Progenitor cell of endocrine pancreas (in vitro differentiated cells): ENCODE measurements at places on chromosomes 6 and 20.

DNA sequence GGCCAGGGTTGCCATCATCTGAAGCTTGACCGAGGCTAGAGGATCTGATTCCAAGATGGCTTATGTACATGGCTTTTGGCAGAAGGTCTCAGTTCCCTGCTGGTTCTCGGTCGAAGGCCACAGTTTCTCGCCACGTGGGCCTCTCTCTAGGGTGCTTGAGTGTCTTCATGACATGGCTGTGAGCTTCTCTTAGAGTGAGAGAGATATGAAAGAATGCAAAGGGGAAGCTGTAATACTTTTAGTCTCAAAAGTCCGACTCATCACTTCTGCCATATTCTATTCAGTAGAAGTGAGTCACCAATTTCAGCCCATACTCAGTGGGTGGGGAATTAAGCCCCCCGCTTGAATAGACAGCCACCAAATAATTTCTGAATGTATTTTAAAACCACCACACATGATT, 94.2 kb downstream of the UTRN start:
- DNase-seq, result no peak
- peaks cover 26% of the 10 kb centered on the region for H3K4me1 ChIP-seq
- no peak overlapping the region for H3K4me3 ChIP-seq
- no peak overlapping the region for H3K27ac ChIP-seq
- no peaks in the 10 kb centered on the region for H3K27me3 ChIP-seq

DNA sequence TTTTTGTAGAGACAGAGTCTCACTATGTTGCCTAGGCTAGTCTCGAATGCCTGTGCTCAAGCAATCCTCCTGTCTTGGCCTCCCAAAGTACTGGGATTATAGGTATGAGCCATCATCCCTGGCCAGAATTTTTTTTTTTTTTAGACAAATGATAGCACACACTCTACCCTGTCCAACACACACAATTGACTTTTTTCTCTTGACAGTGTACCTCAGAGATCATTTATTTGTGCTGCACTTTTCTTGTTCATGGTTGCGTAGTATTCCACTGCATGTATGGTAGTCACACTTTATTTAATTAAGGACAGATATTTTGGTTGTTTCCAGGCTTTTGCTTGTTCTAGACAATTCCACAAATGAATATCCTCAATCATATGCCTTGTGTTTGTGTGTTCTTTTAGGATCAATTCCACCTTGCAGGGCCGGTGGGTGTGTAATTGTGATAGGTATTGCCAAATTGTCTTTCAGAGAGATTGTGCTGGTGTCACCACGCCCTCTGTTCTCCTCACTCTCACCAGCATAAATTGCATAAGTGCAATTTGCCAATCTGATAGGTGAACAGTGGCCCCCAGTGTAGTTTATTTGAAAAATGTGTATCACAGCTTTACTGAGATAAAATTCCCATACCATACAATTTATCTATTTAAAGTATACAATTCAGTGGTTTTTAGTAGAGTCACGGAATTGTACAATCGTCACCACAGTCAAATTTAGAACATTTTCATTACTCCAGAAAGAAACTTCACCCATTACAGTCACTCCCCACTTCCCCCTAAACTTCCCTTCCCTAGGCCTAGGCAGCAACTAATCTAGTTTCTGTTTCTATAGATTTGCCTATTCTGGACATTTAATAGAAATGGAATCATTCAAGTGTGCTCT, 20.1 kb downstream of the SRC start:
- H3K4me1 ChIP-seq, result no peaks in the 10 kb centered on the region
- no peak overlapping the region for H3K27ac ChIP-seq
- no peak overlapping the region for H3K4me3 ChIP-seq
- H3K36me3 ChIP-seq, result peaks cover 35% of the 10 kb centered on the region

GRCh38 chr6:6964675-6965074, 143.1 kb upstream of the RREB1 start:
- no peaks in the 10 kb centered on the region for H3K27me3 ChIP-seq
- no peak for DNase-seq
- peaks cover 7% of the 10 kb centered on the region for H3K4me1 ChIP-seq
- H3K27ac ChIP-seq, result no peak overlapping the region
- no peaks in the 10 kb centered on the region for H3K36me3 ChIP-seq
- no peak overlapping the region for H3K4me3 ChIP-seq

- no peaks in the 10 kb centered on the region for H3K27me3 ChIP-seq
- no peak overlapping the region for H3K27ac ChIP-seq
- no peak overlapping the region for H3K4me3 ChIP-seq
- H3K4me1 ChIP-seq, result no peaks in the 10 kb centered on the region
Observed at GRCh38 chr6:126880964-126881363, 237.5 kb upstream of the RSPO3 start.

DNA sequence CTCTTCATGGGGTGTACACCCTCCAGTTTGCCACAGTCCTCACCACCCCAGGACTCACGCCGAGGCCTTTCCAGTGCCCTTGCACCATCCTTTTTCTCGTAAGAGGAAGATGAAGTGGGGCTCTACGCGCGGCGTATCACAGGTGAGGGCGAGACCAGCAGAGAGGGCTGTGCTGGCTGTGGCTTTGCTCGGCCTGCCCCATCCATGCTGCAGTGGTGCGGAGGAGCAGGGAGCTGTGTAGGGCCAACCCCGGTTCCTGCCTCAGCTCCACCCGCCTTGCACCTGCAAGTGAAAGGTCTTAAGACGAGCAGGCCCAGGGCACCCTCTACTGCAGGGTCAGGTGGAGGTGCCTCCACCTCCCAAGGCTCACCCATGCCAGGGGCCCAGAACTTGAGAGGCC, 24.1 kb downstream of the RBCK1 start:
- H3K4me3 ChIP-seq, result no peak overlapping the region
- no peak overlapping the region for H3K27ac ChIP-seq
- H3K27me3 ChIP-seq, result no peaks in the 10 kb centered on the region
- peaks cover 9% of the 10 kb centered on the region for H3K36me3 ChIP-seq

DNA sequence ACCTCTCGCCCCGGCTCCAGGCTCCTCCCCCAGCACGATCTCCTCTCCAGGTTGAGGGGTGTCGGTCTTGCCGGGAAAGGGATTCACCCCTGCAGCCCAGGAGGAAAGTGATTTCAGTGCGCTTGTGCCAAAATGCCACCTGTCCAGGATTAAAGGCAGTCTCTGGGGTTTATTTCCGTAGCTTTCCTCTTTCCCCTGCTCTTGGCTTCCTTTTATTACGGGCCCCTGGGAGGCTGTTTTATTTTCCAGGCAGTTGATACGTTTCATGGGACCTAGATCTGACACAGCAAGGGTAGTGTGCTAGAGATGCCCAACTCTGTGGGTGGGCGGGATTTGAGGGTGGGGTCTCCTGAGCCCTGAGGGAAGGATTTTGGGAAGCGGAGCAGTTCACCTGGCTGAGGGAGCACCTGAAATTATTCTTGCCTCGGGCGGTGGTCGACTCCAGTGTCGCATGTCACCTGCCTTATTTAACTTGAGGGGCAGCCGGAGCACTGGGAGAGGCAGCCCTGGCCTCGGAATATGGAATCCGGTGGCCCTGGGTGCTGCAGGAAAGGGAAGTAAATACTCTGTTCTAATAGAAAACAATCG, 9.5 kb upstream of the NKX2-2 start:
- peaks cover 4% of the 10 kb centered on the region for H3K36me3 ChIP-seq
- peaks cover 24% of the 10 kb centered on the region for H3K4me1 ChIP-seq
- peak overlapping the region; percentile 66 for H3K4me3 ChIP-seq
- DNase-seq, result no peak

DNA sequence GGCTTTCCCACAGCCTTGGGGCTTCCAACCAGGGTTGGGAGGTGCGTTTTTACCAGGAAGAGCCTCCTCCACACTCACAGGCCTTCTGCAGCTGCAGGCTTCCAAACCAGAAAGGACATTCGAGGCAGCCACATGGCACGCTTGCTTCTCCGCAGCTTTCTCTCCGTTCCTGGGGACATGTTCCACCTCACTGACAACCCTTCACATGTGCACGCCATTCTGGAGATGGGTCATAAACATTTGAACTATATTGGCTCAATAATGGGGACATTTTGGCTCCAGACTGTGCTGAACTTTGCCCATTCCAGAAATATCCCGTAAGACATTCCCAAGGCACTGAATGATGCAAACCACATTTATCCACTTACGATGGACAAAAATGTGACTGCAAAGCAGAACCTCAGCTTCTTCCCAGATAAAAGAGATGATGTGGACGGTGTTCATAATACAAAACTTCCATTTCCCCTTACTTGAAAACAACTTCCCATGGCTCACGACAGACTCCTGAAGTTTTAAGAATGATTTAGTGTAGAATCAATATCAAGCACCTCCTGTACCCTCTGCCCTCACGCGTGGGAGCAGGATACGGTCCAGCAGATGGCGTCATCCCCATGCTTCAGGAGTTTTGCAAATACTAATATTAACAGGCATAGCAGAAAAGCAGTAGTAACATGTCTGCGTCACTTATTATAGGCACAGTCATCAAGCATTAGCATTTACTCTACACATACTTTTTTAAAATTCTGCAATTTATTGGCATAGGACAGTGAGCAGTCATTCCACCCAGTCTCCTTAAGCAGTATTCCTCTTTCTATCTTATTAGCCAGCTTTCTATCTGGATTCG, 25.4 kb upstream of the FOXF2 start:
- H3K27me3 ChIP-seq, result peaks cover 61% of the 10 kb centered on the region
- H3K4me1 ChIP-seq, result no peaks in the 10 kb centered on the region
- H3K27ac ChIP-seq, result no peak overlapping the region
- DNase-seq, result no peak

- no peak overlapping the region for H3K27ac ChIP-seq
- no peaks in the 10 kb centered on the region for H3K4me1 ChIP-seq
- no peak overlapping the region for H3K4me3 ChIP-seq
Observed at GRCh38 chr20:16216227-16216913, 356.9 kb downstream of the KIF16B start.

GRCh38 chr20:24628985-24629384, 159.6 kb downstream of the SYNDIG1 start:
- DNase-seq, result no peak
- peaks cover 4% of the 10 kb centered on the region for H3K4me1 ChIP-seq
- H3K27me3 ChIP-seq, result peaks cover 25% of the 10 kb centered on the region

DNA sequence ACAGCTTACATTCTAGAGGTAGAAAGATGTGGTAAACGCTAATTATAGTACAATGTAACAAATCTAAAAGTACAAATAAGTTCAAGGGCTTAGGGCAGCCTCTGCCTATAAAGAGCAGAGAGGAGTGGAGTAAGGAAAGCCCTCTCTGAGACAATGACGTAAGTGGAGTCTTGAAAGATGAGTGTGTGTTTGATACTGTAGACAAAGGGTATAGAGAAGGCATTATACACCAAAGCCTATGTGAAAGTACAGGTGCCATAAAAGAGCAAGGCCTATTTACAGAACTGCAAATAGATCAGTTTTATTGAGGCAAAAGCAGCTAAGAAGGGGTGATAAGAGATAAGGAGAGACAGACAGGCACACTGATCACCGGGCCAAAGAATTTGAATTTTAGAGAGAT, 10.9 kb downstream of the GOPC start:
- H3K4me1 ChIP-seq, result peaks cover 4% of the 10 kb centered on the region
- DNase-seq, result no peak

DNA sequence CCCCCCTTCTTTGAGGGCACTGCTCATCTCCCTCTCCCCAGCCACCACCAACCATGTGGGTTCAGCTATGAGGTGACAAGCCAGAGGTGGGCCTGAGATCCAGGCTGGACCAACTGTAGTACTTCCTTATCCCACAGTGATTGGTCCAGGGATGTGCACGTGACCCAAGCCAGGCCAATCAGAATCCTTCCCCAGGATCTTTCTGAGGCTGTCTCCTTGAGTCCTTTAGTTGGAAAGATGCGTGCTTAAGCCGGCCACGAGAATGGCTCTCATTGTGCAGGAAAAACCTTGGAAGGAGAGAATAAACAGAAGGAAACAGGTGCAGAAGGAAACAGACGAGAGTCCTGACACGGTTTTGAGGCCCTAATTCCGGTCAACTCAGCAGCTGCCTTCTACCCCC, 39.2 kb downstream of the ZC3H12D start:
- no peak for DNase-seq
- H3K27ac ChIP-seq, result no peak overlapping the region
- no peak overlapping the region for H3K4me3 ChIP-seq

DNA sequence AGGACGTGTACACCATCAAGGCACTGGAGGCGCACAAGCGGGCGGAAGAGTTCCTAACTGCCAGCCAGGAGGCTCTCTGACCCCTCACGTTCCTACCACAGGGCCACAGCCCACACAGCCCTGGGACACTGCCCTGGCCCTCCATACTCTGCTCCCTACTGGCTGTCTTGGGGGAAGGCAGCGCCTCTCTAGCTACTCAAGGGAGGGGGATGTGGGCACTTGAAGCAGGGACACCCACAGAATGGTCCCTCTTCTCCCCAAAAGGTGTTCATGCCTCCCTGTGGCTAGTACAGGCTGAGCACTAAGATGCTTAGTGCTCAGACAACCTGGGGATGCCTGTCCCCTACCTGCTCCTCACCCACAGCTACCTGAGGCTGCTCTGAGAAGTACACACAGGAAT, 2.5 kb downstream of the MEA1 start:
- no peak overlapping the region for H3K27ac ChIP-seq
- no peaks in the 10 kb centered on the region for H3K27me3 ChIP-seq
- no peak for DNase-seq

- no peaks in the 10 kb centered on the region for H3K36me3 ChIP-seq
- peaks cover 12% of the 10 kb centered on the region for H3K4me1 ChIP-seq
- H3K27me3 ChIP-seq, result peaks cover 13% of the 10 kb centered on the region
- no peak overlapping the region for H3K4me3 ChIP-seq
- no peak for DNase-seq
Observed at GRCh38 chr6:11030904-11031303, 13.2 kb downstream of the ELOVL2 start.

GRCh38 chr20:50230871-50231560, 40.4 kb downstream of the CEBPB start:
- peaks cover 11% of the 10 kb centered on the region for H3K27me3 ChIP-seq
- H3K27ac ChIP-seq, result no peak overlapping the region
- no peaks in the 10 kb centered on the region for H3K36me3 ChIP-seq

DNA sequence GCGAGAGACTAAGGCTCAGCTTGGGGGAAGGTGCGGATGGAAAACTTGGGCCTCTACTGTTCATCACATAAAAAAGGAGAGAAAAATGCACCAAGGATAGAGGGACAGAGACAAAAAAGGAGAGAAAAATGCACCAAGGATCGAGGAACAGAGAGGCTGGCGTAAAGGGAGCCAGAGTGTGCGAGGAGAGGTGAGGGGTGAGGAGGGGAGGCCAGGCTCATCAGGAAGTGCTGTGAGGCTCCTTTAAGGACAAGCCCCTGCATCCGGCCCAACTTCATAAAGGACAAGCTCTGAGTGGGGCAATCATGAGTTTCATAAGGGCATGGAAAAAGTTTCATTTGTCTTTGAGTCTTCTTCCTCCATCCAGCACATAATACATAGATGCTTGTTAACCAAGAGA, 117.2 kb upstream of the NXT1 start:
- peaks cover 16% of the 10 kb centered on the region for H3K4me1 ChIP-seq
- peak overlapping the region; percentile 17 for H3K27ac ChIP-seq
- no peaks in the 10 kb centered on the region for H3K36me3 ChIP-seq
- peaks cover 67% of the 10 kb centered on the region for H3K27me3 ChIP-seq

DNA sequence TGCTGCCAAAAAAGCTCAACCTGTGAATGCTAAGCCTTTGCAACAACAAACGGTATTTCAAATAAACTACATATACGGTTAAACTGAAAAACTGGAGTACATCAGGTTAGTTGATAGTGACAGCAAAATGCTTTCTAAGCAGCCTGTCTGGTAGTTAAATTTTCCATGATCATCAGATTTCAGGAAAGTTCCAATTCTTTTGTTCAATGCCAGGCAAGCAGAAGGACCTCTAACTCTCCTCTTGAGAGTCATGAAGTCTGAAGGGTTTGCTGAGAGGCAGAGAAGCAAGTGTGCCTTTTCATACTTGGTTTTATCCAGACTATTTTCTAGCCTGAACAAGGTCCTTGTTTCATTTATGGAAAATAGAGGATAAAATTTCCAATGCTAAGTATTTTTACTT, 4.5 kb downstream of the FLRT3 start:
- H3K27me3 ChIP-seq, result no peaks in the 10 kb centered on the region
- peak overlapping the region; percentile 84 for H3K4me3 ChIP-seq
- no peak for DNase-seq
